ENCODE measurements at places on chromosomes 1 and 21.

DNA sequence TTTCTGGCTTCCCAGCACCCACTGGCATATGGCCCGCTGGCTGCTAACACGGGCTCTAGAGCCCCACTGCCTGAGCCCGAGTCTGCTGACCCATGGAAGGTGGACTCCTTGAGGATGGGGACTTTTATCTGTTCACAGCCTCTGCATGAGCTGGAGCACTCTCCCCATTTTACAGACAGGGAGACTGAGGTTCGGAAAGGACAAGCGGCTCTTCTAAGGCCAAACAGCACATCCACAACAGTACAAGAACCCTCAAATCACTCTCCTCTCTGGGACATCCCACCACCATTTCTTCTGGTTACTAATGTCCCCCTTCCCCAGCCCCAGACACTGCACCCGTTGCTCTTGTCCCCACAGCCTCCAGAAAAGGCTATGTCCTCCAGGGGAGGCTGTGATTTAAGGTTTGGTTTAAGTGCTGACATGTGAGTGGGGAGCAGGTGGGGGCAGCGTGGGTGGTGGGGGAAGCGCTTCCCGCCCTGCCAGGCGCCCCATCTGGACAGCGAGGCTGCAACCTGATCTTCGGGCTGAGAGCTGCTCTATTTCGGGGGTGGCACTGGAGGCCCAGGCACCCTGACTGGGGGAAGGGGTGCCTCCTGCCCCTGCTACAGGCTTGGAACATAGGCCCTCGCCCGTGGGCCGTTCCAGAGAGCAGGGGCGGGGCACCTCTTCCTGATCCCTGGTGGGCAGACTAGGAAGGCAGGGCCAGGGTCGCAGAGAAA lies 104.8 kb upstream of the WNT4 start:
- no peak for DNase-seq

DNA sequence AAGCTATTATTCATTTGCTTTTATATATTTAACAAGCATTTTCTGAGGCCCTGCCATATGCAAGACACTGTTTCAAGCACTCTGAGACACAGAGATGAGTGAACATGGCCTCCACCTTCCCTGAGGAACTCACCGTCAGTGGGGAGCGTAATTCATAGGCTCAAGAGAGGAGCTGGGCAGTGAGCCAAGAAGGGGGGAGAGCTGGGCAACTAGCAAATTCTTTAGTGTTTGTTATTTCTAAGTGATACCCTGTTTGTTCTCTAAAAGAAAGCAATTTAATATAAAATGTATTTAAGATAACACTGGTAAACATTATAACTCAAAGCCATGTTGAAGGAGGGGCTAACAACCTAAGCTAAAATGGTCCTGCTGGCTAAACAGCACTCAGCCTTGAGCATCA lies 119.2 kb upstream of the NGF start:
- DNase-seq: no peak

GRCh38 chr1:96837781-96838216 lies 116.2 kb downstream of the PTBP2 start:
- DNase-seq: no peak

DNA sequence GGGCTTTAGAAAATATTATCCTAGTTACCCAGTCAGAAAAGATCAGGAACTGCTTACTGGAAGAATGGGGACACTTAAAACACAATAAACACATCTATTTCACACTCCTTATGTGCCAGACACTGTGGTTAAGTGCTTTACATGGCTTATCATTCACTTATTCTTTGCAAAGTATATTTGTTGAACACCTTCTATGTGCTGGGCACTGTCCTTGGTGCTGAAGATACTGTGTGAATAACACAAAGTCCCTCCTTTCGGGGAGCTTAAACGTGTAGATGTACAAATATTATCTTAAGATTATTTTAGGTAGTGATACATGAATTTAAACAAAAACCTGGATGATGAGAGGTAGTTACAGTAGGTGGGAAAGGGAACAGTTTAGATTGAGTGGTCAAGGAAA lies 169.3 kb downstream of the ST6GALNAC5 start:
- DNase-seq: no peak

DNA sequence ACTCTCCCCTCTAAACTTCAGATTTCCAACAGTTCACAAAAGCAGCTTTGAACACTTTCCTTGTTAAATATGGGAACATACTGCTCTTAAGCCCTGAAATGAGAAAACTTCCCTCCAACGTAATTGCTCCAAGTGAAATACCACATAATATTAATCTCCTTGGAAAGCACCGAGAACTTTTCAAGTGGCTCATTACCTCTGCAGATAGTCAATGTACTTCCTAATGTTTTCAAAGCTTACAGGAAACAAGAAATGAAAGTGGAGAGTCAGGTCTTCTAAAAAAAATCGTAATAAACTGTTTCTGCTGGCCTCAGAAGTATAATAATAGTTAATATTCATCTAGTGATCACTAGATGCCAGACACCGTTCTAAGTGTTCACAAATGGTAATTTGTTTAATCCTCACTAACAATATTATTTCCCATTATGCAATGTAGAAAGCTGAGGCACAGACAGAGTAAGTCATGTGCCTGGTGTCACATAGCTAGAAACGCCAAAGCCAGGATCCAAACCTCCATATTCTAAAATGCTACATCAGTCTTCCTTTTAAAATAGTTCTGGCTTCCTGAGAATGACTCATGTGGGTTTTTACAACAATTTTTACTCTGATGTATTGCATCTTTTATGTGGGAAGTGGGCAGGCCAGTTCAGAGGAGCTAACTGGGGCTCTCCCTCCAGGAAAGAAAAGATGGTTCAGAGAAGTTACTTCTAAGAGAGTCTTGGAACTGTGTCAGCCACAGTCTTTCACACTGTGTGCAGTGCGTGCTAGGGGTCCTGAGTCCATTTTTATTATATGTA lies 177.2 kb downstream of the PLPPR4 start:
- DNase-seq: no peak

DNA sequence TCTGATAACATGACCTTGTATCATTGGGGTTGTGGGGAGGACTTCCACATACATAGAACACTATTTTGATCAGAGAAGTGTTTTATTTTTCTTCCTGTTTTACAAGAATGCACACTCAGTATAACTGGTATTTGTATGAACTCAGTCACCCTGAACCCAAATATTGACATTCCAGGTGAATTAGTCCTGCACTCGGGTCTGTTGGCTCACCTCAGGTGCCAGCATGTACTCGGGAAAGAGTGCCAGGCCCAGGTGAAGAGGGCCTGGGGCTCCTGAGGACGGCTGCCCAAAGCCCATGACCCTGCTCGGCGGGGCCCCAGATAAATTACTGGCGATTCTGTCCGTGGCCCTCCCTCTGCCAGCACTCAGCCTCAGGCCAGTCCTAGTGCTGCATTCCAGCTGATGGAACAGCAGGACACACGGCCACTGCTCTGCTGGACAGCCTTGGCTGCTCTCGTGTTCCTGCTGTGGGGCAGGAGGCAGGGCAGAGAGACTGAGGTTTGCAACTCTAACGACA lies 75.4 kb upstream of the TMPRSS2 start:
- no peak for DNase-seq

GRCh38 chr1:19462781-19463503 lies 22.4 kb downstream of the CAPZB start:
- DNase-seq: no peak

GRCh38 chr21:15415541-15416261 lies 314.1 kb upstream of the USP25 start:
- DNase-seq: no peak

GRCh38 chr1:33391343-33392078 lies 39.4 kb downstream of the PHC2 start:
- DNase-seq: no peak

DNA sequence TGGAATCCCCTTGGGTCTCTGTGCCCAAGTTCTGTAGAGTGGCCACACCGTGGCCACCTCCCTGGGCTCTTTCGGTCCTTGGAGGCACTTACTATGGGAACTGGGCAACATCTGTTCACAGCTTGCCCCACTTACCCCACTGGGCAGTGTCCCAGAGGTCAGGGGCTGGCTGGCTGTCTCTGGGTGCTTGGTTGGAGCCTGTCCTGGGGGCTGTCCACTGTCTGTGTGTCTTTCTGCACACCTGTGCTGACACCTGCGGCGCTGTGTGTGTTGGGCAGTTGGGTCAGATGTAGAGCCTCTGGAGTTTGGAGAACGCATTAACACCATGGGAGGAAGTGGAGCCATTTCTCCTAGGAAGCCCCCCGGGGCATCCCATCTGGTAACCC lies 1.3 kb upstream of the TMEM54 start:
- no peak for DNase-seq

DNA sequence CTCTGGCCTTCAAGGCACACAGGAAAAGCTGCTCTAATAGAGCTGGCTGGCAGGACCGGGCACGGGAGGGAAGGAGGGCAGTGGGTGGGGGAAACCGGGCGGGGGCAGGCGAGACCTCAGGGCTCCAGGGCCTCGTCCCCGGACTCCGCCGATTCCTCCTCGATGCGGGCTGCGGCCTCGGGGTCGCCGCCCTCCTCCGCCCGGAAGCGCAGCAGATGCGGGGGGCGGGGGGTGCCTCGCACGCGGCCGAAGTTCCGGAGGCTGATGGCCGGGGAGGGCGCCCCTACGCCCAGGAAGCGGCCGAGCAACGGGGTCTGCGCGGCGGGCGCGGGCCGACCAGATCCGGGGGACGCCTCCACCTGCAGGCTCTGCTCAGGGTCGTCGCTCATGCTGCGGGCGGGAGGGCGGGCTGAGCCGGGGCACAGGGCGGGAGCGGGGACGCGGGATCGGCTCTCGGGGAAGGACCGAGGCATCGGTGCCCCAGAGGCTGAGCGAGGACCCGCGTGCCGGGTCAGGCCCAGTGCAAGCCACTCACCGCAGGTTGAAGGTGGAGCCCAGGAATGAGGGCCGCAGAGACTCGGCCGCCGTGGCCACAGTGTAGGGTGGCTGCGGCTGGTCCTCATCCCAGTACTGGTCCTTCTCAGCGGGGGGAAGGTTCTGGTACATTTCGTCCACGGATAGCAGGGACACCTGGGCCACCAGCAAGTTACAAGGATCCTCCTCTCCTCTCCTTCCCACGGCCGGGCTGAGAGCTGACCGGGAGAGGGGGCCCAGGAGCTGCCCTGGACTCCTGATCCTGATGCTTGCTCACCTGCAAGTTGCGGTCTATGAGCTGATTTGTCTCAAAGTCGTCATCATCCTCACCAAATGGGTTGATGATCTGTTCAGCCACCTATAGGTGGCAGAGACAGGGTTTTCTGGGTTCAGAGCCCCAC lies 3.6 kb downstream of the BEST4 start:
- DNase-seq: no peak

- DNase-seq: no peak
These were observed 18.6 kb upstream of the GPR37L1 start for GRCh38 chr1:202104073-202104472.

GRCh38 chr21:28337315-28337714 lies 655.4 kb downstream of the LTN1 start:
- DNase-seq: no peak
